ENCODE measurements at places on chromosomes 12 and 14.

GRCh38 chr14:51210594-51210993 is 29.5 kb upstream of the TMX1 start:
- DNase-seq: no peak

- DNase-seq: no peak
Measured at GRCh38 chr12:85720308-85721033, 115.7 kb downstream of the RASSF9 start.

DNA sequence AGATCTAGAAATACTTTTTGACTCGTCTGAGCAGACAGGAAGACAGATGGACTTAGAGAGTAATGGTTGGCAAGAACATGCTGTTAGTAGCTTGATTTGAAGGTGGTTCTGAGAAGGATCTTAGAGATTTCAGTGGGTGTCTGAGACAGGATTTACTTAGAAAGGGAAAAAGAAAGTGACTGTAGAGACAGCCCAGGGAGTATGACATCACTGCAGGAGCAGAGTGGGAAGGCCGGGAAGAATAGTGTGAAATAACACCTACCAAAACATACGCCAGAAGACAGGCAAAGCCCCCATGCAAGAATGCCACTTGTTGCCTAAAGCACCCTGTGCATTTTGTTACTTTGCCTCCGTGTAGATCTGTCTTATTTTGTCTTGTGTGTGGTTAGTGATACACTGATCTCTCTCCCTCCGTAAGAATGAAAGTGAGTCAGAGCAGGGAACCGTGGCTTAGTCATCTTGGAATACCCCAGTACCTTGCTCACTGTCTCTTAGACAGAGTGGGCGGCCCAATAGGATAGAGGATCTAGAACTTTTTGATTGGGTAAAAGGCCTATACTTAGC is 161.3 kb upstream of the IFNG-AS1 start:
- DNase-seq: peak; percentile 40

GRCh38 chr14:84312551-84312950 is 1217.4 kb upstream of the FLRT2 start:
- no peak for DNase-seq

GRCh38 chr12:101759396-101760047 is 20.3 kb upstream of the SYCP3 start:
- DNase-seq: peak; percentile 50

Measured in GM13976 (cell line).